NCI-H2171 treated with DMSO at 0.1 percent for 48 hours (cell line): ENCODE measurements at places on chromosomes 12 and 14.

- DNase-seq, result peak; percentile 97
Measured at GRCh38 chr14:41285186-41285748, 321.4 kb upstream of the LRFN5 start.

GRCh38 chr14:65444230-65444629, 31.7 kb downstream of the FUT8 start:
- DNase-seq, result no peak

GRCh38 chr14:37584211-37585100, 10.6 kb downstream of the FOXA1 start:
- no peak for DNase-seq

DNA sequence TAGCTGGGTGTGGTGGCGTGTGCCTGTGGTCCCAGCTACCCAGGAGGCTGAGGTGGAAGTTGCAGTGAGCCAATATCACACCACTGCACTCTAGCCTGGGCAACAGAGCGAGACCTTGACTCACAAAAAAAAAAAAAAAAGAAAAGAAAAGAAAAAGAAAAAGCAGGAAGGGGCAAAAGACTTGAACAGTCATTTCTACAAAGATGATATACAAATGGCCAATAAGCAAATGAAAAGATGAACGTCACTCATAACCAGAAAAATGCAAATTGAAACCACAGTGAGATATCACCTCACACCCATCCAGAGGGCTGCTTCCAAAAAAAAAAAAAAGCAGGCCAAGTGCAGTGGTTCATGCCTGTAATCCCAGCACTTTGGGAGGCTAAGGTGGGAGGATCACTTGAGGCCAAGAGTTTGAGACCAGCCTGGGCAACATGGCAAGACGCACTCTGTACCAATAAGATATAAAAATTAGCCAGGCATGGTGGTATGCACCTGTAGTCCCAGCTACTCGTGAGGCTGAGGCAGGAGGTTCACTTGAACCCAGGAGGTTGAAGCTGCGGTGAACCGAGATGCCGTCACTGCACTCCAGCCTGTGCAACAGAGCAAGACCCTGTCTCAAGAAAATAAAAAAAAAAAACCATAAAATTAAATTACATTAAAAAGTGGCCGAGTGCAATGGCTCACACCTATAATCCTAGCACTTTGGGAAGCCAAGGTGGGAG, 20.5 kb downstream of the UBC start:
- DNase-seq, result no peak

GRCh38 chr12:71576496-71576895, 87.2 kb downstream of the ZFC3H1 start:
- peak; percentile 38 for DNase-seq

- DNase-seq, result no peak
Measured at GRCh38 chr12:48807981-48808380, 10.3 kb upstream of the CACNB3 start.

DNA sequence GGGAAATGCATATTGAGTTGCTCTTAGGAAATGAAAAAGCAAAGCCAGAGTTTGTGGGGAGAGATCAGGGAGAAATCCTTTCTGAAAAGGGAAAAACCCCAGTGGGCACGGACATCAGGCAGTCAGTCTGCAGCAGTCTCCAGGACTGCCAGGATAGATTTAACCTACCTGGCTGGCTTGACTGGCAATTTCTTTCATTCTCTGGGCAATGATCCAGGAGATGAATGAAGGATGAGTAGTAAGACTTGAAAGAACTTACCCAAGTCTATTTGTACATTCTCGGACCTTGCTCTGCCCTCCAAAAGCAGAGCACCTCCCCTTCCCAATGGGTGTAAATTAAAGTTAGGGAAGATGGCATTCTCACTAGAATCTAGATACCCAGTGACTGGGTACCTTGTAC, 42.9 kb downstream of the CMAS start:
- no peak for DNase-seq

GRCh38 chr12:14479004-14479403, 88.7 kb downstream of the PLBD1 start:
- no peak for DNase-seq

DNA sequence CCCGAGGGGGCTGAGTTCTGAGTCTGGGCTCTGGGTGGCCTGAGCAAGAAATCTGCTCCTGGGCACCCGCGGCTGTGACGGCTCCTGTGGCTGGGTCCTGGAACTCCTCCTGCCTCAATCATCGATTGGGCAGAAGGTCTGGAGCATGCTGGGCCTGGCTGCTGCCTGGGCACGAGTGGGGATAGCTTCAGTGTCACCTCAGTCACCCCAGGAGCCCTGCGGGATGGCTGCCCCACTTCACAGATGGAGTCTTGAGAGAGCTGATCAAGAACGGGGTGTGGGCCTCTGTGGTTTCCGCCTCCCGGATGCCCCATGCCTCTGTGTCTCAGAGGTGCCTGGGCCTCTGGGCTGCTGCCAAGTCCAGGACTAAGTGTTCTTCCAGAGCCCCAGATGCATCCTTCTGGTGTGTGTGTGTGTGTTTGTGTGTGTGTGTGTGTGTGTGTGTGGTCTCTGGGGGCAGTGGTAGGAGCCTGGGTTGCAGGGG, 185.6 kb upstream of the C14orf180 start:
- DNase-seq, result peak; percentile 52

- DNase-seq, result peak; percentile 64
Measured at GRCh38 chr12:106759526-106760183, 14.8 kb upstream of the RIC8B start.

GRCh38 chr12:11460343-11461023, 65.1 kb upstream of the PRB2 start:
- no peak for DNase-seq

DNA sequence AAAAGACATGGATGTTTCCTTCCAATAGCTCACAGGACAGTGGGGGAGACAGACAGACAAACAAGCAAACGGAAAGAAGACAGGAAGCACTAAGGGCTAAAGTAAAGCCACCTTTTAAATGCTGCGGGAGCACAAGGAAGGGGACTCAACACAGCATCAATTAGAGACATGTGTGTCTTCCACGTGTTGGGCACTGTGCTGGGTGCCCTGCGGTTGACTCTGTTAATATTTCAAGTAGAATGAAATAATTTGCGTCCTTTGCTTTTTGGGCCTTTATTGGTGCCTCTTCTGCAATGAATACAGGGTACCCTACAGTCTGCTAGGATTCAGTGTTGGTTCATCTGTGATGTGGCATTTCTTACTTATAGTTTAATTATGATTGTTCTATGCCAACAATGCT, 90.9 kb upstream of the CPM start:
- DNase-seq, result no peak

DNA sequence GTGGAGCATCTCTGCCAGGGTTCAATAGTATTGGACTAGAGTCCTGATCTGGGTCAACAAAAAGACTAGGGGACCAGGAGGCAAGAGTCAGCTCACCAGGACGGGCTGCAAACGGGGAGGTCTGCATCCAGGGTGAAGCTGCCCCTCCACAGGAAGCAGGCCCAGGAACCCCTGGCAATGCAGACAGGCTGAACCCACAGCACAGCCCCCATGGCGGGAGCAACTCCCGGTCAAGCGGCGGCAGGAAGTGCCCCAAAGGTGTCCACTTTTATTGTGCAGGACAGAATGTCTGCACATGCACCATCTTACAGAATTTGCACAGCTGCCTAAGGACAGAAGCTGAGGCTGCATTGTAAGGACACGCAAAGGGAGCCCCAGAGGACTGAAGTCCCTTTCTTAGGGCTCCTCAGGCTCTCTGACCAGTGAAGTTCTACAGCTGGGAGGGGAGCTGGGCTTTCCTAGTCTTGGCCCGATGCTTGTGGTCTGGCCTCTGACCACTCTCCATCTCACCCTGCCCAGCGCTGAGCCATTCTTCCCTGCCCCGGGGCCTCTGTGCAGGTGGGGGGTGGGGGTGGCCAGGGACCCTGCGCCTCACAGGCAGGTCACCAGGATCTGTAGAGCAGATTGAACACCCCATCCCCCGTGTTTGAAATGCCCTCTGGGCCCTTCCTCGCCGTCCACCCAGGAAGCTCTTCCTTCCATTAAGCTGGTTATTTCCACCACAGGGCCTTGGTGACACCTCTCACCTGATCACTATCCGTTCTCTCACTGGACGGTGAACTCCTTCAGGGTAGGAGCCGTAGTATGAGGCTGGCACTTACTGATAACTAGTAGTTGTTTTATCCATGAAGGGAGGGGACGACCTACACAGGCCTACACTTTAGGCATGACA, 75.9 kb downstream of the NINJ2 start:
- no peak for DNase-seq

GRCh38 chr14:100487304-100487703, 99.9 kb downstream of the BEGAIN start:
- peak; percentile 58 for DNase-seq

DNA sequence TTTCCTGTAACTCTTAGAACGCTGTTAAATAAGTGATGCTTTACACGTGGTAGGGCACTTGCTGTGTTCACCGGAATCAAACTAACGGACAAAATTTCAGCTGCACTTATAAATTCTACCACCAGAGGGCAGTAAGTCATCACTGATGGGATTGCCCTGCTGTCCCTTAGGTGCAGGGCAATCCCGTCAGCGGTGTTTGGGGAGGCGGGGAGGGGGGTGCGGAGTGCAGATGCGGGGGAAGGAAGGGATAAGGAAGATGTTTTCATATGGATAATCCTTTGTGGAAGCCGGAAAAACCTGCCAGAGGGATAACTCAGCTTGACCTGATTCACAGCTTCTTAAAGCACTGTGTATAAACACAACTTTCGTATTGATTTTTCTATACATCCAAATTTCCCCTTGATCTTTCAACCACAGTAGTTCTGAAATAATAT, 21.7 kb upstream of the SLC10A1 start:
- DNase-seq, result peak; percentile 61

GRCh38 chr12:106522708-106523107, 60.1 kb upstream of the RFX4 start:
- DNase-seq, result no peak

DNA sequence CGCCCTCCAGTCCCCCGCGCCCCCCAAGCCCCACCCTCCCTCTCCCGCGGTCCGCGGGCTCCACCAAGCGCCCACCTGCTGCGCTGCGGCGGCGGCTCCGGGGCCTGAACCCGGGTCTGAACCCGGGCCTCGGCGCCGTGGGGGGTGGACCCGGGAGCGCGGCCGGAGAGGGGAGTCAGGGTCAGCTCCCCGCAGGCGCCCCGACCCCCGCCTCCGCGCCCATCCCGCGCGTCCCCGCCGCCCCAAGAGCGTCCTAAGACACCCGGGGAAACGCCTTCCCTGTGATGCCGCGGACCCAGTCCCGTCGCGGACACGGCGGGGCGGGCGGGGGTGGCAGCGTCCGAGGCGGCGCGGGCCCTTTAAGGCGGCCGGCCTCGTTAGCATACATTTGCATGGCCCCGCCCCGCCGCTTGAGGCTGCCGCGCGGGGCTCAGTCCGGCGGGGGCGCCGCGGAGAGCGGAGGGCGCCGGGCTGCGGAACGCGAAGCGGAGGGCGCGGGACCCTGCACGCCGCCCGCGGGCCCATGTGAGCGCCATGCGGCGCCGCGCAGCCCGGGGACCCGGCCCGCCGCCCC, at the start of gene MMP17:
Gene MMP17 (plus strand): TSS at position 433 of the 574 bp plus-strand sequence. CDS start 102 bp downstream, at position 535.
- DNase-seq, result peak; percentile 26

DNA sequence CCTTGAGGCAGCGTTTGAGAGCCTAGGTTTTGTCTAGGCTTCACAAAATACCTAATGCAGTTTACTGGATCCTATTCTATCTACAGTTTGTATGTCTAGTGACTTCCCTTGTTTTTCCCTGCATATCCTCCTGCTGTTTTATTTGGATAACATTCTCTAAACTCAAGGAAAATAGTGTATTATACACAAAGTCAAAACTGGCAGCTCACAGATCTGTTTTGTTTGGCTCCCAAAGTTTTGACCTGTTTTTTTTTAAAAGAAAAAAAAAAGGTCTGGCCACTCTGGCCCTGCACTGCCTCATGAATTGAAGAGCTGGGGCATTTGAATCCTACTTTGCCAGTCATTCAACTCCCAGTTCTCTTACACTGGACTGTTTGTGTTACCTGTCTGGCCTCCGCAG, 155.3 kb downstream of the KICS2 start:
- DNase-seq, result no peak

GRCh38 chr12:121802485-121802842, 1.3 kb upstream of the SETD1B start:
- peak; percentile 93 for DNase-seq

DNA sequence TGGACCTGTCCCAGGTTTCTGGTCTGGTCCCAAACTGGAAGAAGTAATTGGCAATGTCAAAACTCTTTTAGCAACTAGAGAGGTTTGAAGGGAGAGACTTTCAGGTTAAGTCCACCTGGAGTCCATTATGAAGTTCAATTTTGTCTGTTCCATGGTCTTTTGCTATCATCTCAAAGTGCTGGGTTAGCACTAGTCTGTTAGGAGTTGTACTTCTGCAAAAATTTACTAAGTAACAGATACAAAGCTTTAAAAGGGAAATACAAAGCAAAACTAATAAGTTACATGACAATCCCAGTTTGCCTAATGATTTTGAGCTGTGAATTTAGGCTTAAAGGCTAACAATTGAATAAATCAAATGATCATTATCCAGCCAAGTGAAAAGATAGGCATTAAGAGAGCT, 643.9 kb downstream of the C12orf50 start:
- DNase-seq, result no peak

GRCh38 chr12:93914281-93914680, 234.1 kb upstream of the PLXNC1 start:
- DNase-seq, result no peak

DNA sequence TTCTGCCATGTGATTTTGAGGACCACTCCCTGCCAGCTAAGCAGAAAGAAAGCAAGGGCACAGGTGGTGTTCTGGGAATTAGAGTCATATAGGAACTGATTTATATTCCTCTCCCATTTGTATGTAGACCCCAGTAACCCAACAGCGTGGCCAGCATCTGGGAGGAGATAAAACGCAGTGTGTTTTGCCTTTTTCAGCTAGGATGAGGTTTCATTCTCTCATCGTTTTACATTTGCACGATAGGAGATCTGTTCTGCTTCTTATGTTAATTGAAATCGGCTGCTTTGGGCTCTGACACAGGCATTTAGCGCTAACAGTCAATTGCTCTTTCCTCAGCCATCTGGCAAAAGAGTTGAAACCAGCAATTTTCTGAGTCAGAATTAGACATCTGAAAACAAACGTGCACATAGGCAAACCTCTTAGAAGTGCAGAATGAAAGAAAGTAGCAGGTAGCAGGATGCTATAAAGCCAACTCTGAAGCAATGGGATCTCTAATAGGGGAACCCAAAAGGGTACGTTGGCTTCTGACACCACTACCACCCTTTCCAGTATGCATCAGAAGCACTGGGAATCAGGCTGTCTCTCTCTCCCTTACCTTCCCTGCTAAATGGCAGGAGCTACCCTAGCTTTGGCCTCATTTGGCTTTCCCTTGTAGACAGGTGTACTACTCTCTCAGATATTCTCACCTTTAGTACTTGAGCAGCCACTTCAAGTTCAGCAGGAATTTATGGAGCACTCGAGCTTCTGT, 219.1 kb downstream of the PHLDA1 start:
- DNase-seq, result peak; percentile 97
